Fibroblast of skin of left biceps (primary cell): ENCODE measurements at places on chromosomes 2 and 18.

- DNase-seq: no peak
These were observed 167.4 kb downstream of the NCK2 start for GRCh38 chr2:105912081-105912480.

DNA sequence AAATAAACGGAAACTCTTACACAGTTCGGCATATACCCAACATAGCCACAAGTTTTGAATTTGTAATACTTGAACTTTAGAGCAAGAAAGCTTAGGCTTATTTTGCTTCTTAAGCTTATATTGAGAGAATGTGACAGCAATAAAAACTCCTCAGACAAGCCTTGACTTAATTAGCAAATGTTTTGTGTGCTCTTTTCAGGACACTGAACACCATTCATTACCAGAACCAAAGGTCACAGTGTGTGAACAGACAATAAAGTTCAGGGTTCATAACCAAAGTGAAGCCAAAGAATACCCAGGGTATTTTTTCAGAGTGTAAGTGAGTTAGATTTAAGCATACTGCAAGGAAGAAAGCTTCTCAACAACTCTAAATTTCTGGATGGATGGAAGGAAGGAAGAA lies 605.8 kb downstream of the METTL4 start:
- no peak for DNase-seq

DNA sequence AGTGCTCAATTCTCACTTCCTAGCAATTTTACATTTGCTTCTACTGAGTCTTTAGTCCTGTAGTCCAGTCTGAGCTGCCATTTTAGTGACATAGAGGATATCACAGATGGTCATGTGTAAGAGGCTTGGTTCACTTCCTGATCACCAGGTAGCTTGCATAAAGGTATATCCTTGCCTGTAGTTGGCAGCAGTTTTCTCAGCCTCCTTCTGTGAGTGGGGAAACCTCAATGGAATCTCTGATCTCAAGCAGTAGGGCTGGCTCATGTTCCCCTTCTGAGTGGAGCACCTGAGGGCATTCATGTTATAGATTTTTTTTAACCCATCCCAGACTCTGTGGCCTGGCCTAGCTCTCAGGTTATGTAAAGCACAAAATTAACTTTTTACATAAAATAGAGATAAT lies 278.4 kb downstream of the RDH14 start:
- no peak for DNase-seq

- no peak for DNase-seq
These were observed 96.2 kb upstream of the BCL2L11 start for GRCh38 chr2:111024496-111024895.

DNA sequence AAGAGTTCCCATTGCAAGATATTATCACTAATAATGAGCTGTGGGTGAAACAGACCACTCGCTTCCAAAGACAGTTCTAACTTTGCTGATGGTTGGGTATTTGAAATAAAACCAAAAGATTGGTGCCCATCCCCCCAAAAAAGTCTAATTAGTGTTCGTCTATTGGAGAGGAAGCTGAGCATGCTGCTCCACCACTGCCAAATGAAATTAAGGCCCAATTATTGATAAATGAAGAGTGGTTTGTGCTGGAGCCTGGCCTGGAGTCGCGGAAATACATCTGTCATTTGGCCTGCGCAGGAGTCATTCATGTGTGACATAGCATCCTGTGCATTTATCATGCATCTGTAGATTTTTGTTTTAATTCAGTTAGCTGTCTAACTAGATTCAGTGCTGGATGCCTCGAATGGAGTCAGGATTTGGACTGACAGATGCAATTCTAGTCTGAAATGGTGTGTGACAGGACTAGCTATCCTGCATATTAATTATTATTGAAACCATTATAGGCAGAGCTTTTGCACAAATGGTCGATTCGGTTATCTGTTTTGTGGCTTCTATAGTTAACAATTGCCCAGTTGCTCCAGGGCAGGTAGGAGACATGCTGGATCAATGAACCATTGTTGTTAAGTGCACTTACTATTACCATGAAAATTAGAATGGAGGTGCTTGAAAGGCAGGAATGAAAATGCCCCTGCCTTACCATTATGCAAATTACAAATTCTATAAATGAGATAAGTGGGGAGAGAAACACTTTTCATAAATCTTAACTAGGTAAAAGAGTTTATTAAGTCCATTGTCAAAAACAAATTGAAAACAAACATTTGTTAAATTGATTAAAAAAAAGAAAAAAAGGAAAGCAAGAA lies 450.4 kb upstream of the TCF4 start:
- DNase-seq: no peak

DNA sequence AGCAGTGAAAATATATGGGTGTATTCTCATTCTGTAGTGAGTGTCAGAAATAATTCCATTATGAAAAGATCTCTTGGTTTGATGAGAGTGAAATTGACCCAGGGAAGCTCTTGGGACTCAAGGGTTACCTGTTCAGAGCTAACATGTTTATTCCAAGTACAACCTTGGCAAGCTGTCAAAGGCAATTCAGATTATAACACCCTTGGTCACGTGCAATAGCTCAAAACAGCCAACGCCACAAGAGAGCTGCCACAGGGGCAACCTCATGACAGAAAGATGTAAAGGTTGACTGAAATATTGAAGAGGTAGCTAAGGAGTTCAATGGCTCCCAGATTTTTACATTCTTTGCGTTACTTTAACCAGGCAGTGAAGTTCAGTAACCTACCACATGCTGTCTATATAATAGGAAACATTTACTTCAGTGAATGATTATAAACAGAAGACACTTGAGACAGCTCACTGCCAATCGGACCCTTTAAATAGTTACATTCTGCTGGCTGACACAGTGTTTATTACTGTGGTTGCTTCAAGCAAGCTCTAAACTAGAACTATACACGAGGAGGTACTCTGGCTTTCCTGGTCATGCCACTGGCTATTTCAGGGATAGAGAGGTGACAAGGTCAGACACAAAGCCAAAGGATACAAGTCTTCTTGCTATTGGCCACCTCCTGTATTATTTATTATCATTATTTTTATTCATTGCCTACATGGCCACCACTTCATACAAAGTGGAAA lies 187.3 kb downstream of the PID1 start:
- DNase-seq: no peak

DNA sequence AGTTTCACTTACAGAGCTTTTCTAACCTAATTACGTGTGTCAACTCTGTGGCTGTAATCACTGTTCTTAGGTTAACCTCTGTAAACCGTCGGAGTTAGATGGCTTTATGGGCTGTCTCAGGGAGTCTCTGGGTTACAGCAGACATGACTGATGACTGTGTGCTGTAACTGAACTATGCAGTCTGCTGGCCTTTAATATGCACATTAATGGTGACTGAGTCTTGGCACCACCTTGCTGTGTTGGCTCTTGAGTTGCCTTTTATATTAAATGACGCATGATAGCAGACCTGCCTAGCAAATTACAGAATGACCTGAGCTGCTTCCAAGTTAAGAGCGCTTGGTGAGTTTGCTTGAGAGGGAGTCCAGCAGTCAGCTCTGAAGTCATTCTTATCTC lies 90.1 kb downstream of the ACKR3 start:
- no peak for DNase-seq

DNA sequence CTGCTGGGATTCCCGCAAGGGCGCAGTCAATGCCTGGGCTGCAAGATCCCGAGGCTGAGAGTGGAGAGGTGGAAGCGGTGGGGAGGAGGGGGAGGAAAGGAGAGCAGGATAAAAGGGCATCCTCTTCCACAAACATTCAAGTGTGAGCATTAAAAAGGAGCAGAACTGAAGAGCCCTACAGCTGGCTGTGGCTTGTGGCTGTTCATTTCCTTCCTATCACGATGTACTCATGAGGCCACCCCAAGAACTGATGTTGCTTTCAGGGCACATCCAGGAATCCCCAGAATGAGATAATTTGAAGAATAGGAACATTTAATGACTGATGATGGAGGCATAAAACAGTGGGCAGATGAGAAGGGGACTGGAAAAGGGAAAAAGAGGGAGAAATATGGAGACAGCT lies 230.8 kb upstream of the SMIM21 start:
- DNase-seq: no peak

GRCh38 chr2:121903037-121903689 lies 147.7 kb downstream of the TSN start:
- no peak for DNase-seq
